ENCODE measurements at places on chromosomes 3 and 15.

DNA sequence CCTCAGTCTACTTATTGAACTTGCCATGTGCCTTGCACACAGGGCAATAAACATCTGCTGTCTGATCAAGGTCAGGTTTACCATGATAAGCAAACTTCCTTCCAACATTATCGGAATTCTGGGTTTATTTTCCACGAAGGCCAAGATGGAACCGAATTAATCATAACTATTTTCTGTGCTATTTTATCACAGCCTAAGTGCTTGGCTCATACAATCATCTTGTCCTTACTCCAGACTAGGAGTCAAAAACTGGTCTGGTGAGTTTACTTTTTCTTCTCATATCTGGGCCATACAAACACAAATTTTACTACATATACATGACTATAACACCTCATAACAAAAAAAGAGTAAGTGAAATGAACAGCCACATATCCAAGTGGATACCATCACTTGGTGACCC, 2.3 kb downstream of the FBN1 start:
- no peak for DNase-seq

DNA sequence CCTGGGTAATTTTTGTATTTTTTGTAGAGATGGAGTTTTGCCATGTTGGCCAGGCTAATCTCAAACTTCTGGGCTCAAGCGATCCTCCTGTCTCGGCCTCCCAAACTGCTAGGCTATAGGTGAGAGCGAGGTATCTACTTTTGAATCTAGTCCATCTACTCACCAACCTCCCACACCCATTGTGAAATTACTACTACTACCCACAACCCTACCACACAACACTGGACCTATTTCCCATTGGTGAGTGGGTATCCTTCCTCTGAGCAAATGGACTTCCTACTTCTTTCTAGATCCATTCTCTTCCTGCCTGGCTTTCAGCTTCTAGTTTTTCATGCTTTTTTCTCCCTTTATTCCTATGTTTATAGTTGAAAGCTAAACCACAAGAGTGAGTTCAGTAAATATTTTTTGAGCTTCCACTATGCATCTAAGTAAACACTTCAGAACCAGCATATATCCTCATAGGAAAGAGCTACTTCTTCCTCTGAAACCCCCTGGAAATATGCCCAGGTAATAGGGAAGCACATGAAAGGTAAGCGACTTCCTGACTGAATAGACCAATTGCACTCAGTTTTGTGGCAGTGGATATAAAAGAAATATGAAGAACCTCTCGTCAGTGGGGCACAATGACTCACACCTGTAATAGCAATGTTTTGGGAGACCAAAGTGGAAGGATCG, 39.1 kb downstream of the MYO1E start:
- no peak for DNase-seq

- no peak for DNase-seq
Observed at GRCh38 chr3:140601881-140602280, 76.0 kb upstream of the TRIM42 start.

DNA sequence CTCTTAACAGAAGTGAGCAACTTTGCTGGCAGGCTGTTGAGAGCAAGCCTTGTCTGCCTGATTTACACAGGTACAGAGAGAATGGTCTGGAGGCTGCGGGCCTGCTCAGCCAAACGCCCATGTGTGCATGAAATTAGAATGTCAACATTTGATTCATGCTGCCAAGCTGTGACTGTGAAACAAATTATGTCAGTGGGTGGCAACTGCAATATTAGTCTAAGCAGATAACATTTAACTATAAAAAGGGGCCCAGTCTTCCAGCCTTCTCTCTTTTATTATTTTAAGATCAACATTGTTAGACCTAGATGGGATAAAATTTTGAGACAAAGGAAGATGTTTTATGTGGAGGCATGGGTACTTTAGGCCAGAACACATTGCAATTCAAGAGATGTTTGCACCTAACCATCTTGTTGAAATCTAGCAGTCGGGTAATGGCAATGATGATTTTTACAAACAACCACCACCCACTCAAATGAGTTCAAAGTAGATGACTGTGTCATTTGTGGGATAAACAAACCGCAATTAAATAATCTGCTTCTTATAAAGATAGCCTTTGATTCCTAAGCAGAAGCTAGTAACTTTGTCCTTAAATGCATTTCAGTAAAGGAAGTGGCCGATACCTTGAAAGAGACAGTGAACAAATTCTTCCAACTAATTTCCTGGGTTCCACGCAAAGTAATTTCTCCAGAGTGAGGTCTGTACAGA, 70.2 kb downstream of the FOXB1 start:
- peak; percentile 16 for DNase-seq

DNA sequence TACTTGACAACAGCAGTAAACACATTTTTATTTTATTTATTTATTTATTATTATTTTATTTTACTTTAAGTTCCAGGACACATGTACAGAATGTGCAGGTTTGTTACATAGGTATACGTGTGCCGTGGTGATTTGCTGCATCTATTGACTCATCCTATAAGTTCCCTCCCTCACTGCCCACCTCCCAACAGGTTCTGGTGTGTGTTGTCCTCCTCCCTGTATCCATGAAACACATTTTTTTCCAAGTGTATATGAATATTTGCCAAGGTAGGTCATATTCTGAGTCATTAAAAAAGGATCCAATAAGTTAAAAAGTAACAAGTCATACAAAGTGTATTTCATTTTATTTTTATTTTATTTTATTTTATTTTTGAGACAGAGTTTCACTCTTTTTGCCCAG, 567.3 kb upstream of the KCNMB2 start:
- DNase-seq = no peak
